Stomach (tissue), 19 donors: ENCODE measurements at places on chromosomes 6 and 20.

DNA sequence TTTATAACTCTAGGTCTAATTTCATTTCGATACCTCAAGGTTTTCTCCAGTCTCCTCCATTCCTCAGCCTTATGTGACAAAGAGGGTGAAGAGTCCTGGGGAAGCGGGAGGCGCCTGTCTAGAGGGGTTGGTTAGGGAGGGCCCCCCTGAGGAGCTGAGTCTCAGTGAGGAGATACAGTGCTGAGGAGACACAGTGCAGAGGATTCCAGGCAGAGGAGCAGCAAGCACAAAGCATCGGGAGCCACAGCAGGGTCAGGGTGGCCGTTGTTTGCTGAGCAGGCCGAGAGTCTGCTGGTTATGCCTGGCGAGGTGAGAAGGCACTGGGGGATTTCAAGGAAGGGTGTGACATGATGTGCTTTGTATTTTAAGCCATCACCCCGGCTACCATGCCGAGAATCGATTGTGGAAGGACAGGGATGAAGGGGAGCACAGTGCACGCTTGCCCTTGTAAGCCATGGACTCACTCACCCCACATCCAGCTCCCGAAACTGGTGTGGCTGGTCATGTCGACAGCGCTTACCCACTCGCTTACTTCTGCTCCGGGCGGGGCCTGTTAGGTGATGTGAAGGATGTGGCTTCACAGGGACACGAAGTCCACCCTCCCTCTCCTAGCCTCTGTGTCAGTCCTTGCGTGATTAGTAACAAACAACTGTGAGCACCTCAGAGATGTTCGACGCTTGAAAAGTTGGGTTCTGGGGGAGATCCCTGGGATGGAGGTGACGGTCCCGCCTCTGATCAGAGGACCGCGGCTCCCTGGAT lies 30.2 kb downstream of the FAM50B start:
- DNase-seq, result no peak

- no peak for DNase-seq
Observed at GRCh38 chr6:161486361-161487216, 212.7 kb upstream of the AGPAT4 start.

DNA sequence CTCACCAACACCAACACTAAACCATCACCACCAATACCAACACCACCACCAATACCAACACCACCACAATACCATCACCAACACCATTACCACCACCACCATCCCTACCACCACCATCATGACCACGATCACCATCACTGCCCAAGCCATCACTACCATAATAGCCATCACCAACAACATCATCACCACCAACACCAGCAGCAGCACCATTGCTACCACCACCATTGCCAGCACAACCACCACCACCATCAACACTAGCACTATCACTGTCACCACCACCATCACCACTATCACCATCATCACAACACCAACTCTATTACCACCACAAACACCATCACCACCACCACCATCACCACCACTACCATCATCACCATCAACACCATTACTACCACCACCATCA lies 53.0 kb downstream of the TMEM242 start:
- no peak for DNase-seq

DNA sequence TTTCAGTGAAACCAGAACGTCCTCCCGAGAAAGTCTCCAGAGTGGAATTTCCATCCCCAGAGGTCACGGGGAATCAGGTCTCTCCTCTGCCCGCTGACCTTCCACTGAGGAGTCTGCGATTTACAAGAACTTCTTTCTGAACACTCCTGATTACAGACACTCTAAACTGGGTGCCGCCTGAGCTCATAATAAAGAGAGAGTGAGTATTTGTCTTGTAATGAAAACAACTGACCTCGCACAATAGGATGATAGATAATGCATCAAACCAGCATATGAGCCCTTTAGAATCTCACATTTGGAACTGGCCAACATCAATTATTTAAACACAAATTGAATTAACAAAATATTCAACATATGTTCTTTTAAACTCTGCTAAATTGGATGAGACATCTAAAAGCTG lies 47.5 kb downstream of the DLL1 start:
- no peak for DNase-seq

- DNase-seq, result no peak
Observed at GRCh38 chr6:51489133-51489532, 598.3 kb downstream of the PKHD1 start.

DNA sequence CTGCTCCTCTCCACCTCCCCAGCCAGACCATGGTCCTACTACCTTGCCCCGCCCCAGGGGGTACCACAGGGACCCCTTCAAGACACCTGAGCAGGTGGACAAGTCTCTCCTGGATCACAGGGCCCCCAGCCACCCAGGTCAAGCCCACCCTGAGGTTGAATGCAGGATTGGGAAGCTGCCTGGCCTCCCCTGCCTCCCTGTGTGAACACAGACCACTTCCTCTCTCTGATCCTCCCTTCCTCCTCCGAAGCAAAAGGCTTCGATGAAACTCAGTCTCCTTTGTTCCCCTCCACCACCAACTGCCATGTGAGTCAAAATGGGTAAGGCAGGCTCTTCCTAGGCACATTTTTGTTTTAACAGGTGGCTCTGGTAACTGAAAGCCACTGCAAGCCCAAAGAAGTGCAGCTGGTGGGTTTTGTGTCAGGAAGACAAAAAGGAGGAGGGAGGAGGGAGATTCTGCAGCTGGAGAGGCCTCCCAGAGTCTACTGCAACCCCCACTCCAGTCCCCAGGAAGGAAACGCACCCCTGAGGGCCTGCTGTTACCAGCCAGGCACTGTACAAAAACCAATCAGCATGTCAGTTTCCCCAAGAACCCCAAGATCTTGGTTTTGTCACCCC lies 5.4 kb downstream of the ADA start:
- DNase-seq, result no peak

DNA sequence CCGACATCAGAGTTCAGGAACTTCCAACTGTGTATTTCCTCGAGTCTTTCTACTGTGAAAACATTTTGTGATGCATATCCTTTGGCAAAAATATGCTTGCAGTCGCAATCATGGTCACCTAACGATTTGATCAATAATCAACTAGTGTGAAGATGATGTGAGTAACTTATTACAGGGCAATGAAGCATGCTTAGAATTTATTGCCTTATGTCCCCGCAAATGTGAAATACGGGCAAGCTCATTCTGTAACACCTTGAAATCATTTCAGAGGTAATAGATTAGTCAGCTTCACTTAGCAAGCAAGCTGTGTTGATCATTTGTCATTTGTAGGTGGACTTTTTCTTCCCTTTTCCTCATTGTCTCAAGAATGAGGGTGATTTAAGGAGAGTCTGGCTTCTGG lies 67.9 kb upstream of the DOK5 start:
- DNase-seq, result no peak

- DNase-seq, result no peak
Observed at GRCh38 chr20:10661261-10661660, 12.5 kb downstream of the JAG1 start.

- no peak for DNase-seq
Observed at GRCh38 chr6:136426627-136427377, 123.4 kb downstream of the MAP7 start.

GRCh38 chr20:11195169-11195568 lies 521.4 kb upstream of the JAG1 start:
- peak; percentile 34 for DNase-seq

DNA sequence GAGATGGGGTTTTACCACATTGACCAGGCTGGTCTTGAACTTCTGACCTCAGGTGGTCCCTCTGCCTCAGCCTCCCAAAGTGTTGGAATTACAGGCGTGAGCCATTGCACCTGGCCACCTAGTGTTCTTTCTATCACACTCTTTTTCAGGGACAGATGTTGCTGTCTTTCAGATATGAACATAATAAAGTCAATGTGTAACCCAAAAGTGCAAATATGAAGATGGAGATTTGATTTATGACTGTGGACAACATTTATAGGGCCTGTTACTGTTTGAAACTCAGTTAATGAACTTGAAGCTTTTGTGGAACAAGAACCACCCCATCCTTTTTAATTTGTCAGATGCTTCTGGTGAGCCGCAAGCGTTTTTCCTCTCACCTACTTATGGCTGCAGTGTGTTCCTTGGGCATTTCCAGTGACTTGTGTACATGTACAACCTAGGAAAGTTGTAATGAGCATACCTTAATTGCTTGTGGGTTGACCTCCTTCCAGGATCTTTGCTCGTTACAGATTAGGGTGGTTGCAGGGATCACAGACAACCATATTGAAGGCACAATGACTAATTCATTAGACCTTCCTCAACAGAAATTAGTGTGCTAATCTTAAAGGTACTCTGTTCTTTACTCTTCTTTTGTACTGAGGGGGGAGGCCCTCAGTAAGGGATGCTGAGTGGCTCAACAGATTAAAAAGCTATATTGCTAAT lies 6.8 kb downstream of the TBPL1 start:
- DNase-seq, result no peak

- DNase-seq, result no peak
Observed at GRCh38 chr20:474581-474980, 12.2 kb upstream of the TBC1D20 start.

GRCh38 chr6:15017261-15017660 lies 228.6 kb upstream of the JARID2 start:
- no peak for DNase-seq

GRCh38 chr6:112781241-112781640 lies 434.1 kb downstream of the RFPL4B start:
- DNase-seq, result peak; percentile 52

DNA sequence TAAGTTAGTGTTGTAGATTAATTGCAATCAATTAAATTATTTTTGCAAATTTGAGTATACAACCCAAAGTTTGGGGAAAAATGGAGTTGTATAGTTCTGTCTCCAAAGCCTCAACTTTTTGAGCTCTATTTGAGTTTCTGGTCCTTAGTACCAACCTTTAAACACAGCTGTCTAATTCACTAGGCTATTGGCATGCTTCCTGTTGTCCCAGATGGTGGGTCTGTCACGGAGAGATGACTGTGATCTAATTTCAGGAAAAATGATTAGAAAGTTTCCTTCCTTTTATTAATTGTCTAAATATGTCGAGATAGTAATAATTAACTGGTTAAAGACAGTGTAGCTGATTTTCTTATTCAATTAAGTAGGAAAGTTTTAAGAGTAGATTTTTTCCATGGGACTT lies 109.6 kb downstream of the SCAF8 start:
- DNase-seq, result peak; percentile 15

- DNase-seq, result peak; percentile 9
Observed at GRCh38 chr20:59661621-59662020, 57.3 kb downstream of the PHACTR3 start.

- DNase-seq, result no peak
Observed at GRCh38 chr20:59948828-59949720, 8.9 kb downstream of the FAM217B start.

GRCh38 chr6:72715119-72715518 lies 93.3 kb downstream of the KCNQ5 start:
- no peak for DNase-seq
